Right ventricle myocardium inferior (tissue), 1 donor: ENCODE measurements at places on chromosomes 1 and 21.

- no peak for DNase-seq
Observed at GRCh38 chr1:34696981-34697380, 57.9 kb upstream of the GJB5 start.

DNA sequence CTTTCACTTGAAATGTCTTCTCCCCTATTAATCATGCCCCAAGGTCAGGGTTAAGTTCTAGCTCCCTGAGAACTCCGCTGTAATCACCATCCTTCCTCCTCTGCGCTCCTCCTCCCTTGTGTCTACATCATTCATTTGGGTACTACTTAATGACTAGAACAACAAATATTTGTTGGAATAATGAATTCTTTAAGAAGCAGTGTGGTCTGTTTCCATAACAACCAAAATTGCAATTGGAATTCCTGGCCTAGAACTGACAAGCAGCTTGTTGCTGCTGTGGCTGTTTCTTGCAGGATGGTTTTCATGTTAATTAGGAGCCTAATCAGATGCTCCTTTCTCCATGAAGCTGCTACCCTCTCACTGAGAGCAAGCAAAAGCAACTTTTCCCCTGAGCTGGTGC lies 192.5 kb downstream of the ZZZ3 start:
- DNase-seq: no peak

- no peak for DNase-seq
Observed at GRCh38 chr1:181909010-181909409, 152.5 kb downstream of the ZNF648 start.

GRCh38 chr1:83923553-83923952 lies 75.4 kb downstream of the TTLL7 start:
- no peak for DNase-seq

DNA sequence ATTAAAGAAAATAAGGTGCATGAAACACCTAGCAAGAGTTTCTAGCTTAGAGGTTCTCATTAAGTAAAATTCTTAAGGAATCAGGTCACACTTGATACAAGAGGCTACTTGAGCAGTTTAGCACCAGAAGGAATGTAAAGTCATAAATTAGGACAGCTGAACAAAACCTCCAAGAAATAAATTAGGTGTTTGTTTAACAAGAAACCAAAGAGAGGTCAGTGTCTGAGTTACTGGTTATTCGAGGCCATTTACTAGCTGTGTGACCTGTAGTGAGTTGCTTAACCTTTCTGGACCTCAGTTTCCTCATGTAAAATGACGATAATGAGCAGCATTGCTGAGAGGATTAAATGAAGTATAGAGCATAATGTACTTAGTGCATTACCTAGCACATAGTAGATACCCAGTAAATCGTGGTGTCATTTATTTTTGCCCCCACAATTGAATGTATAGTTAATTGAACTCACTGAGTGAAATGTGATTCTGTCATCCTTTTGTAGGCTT lies 908 bp upstream of the ELK4 start:
- no peak for DNase-seq

- no peak for DNase-seq
Observed at GRCh38 chr1:70778056-70778762, 269.4 kb downstream of the PTGER3 start.

GRCh38 chr1:178371235-178371634 lies 125.5 kb downstream of the CLEC20A start:
- no peak for DNase-seq

DNA sequence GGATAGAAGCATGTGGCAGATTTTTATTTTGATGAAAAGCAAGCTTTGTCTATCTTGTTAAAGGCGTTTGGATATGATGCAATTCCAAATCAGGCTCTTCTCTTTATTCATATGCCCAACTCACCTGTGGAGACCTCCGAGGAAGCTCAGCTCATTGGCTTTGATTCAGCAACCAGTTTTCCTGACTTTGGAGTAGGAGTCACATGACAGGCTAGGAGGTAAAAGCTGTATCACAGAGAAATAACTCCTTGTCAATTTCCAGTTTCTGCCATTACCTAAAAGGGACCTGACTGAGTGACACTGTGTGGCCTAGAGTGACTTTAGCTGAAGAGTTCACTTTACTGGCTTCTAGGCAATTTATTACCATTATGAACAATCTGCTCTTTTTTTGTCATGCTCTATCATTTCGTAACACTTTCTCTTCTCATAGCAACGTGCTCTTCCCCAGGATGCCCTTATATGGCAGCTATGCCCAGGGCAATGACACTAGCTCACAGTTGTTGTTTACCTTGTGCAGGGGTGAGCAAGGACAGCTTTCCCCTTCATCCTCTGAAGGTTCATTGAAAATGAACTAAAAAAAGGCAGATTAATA lies 107.2 kb downstream of the KCNK1 start:
- DNase-seq: no peak
